Activated CD4-positive, alpha-beta T cell treated with anti-CD3 and anti-CD28 coated beads, Interleukin-2, amount 10 ng/mL, durations not matched to agents 7 days and 5 days (primary cell): ENCODE measurements at places on chromosomes 1 and 21.

- DNase-seq = no peak
These were observed 849 bp downstream of the NFIA start for GRCh38 chr1:61083013-61083806.

DNA sequence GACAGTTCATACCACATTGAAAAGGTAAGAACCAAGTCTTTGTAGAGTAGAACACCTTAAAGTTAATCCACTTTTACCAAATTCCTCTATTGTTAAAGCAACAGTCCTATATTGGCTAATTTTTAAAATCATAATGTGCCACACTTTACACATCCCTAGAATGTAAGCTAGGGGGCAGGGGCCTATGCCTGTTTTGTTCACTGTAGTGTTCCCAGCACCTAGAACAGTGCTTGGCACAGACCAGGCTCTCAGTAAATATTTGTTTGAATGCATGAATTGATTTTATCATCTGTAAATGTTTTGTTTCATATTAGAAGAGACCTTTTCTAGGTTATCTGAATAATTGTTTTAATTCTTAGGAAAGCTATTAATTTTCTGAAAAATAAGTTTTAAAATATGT is 9.1 kb downstream of the SMAP2 start:
- no peak for DNase-seq

DNA sequence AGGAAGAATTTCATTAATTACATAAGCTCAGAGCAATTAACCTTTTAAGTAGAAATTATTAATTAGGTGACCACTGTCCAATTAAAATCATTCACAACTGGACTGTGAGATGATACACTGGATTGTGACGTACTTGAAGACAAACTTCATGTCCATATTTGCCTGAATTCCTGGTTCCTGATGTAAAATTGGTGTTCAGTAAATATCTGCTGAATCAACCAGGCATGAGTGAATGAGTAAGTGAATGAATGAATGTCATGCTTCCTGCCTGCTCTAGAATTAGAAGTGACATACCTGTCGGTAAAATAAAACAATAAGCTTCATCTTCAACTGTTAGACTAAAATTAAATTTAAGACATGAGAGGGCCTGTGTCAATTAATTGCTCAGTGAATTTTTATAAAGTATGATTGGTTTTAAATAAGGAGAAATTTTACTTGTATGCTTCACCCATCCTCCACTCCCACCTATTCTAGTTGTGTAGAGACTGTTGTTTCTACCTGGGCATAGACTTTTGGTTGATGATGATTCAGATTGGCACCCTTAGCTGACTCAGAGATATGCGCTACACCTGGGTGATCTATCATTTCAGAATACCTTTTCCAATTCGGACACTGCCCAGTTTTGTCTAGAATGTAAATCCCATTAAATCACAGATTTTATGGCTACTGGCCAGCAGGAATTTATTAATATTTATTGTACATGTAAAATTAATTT is 56.9 kb upstream of the PTGS2 start:
- no peak for DNase-seq

GRCh38 chr1:229280921-229281320 is 10.0 kb downstream of the RAB4A start:
- DNase-seq = no peak

GRCh38 chr1:43547538-43548072 is 16.9 kb downstream of the PTPRF start:
- DNase-seq = no peak

DNA sequence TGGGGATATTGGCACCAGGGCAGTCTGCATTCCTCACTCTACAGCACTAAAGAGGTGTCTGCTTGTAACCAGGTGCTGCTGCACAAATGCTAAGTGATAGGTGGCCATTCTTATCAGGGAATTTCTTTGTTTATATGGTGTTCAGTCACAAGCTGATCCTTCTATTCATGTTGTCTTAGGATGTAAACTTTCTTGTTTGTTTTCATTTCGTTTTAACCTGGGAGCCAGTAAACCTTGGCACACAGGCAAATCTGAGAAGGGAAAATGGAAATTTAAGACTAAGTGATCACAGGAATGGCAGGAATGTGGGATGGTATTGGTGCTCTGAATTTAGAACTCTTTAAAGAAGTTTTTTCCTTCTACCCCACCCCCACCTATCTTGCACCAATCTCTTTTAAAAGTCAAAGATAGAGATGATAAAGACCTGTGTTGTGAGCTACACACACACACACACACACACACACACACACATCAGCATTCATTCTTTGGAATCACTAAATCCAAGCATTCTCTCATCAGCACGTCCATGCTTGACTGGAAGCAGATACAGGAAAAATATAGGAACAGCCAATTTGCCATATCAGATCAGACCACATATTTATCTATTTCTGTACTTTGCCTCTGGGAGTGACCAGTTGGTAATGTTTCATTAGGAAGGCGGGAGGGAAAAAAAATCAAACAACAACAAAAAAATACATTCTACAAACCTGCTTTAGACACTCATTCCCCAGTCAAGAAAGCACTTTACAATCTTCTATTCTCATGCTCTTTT is 451.4 kb upstream of the ADGRL2 start:
- no peak for DNase-seq

DNA sequence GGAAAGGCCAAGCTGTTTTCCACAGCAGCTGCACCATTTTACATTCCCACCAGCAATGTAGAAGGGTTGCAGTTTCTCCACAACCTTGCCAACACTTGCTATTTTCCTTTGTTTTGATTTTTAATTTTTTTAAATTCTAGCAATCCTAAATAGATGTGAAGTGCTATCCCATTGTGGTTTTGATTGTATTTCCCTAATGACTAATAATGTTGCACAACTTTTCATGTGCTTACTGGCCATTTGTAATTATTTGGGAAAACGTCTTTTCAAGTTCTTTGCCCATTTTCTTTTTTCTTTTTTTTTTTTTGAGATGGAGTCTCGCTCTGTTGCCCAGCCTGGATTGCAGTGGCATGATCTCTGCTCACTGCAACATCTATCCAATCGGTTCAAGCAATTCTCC is 53.9 kb downstream of the VCAM1 start:
- no peak for DNase-seq
